ENCODE measurements at places on chromosomes 4 and X. TPM values are rescaled to one million over a fixed set of nuclear protein-coding genes. Genes with fewer than 3 reads are reported as not detected.

RFC1 gene
- 41.8 TPM for total RNA-seq

NXF2 gene
- total RNA-seq, result not detected

CFAP99 gene
- 0.15 TPM for total RNA-seq

PDCL2 gene
- total RNA-seq, result not detected

PLXNB3 gene
- total RNA-seq, result 17.9 TPM

PRDM5 gene
- 14.4 TPM for total RNA-seq

ARSJ gene
- total RNA-seq, result 8.8 TPM

SEC24B gene
- total RNA-seq, result 39.2 TPM

Data from breast epithelium (tissue), 4 donors.